ENCODE measurements at places on chromosomes 5 and 9.

DNA sequence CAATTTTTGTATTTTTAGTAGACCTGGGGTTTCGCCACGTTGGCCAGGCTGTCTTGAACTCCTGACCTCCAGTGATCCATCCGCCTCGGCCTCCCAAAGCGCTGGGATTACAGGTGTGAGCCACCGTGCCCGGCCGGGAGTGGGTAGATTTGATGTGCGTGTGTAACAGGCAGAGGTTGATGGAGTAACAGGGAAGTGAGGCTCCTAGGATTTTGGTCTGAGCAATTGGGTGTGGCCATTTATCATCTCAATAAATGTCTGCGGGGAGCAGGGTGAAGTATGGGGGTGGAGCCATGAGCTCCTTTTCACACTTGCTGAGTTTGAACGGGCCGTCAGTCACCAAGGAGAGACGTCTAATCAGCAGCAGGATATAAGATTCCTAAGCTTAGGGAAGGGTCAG is 1.2 kb upstream of the REXO4 start:
- DNase-seq: no peak

GRCh38 chr9:81077572-81077971 is 611.8 kb downstream of the TLE1 start:
- no peak for DNase-seq

DNA sequence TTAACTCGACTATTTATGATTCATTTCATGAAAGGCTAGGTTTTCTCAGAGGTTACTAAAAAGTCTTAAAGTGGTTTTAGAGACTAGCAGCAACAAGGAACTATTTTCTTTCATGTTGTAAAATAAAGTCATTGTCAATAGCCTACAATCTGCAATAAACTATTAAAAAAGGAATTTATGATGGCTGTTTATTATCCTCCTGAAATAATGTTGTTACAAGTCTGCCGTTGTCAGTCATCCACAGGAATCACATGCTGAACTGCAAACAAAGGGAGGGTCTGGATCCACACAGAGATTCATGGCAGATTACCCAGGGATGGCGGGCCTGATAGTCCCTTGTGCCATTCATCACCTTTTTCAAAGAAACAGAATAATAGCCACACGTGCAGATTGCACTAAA is 49.2 kb downstream of the TMEM174 start:
- DNase-seq: no peak

DNA sequence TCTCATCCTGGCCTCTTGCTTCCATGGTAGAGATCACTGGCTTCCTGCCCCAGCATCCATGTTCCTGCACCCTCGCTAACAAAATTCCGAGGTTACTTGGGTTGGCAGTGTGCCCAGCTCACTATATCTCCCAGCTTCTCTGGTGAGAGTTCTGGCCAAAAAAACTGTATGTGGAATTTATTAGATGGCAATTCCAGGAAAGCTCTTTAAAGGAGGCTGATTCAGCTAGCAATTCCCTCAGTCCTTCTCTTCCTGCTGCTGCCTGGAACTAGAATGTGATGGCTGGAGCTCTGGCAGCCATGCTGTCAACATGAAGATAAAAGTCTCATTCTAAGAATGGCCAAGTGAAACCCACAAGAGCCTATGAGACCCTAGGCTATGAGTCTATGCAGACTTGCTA is 88.8 kb downstream of the SECISBP2 start:
- DNase-seq: no peak

DNA sequence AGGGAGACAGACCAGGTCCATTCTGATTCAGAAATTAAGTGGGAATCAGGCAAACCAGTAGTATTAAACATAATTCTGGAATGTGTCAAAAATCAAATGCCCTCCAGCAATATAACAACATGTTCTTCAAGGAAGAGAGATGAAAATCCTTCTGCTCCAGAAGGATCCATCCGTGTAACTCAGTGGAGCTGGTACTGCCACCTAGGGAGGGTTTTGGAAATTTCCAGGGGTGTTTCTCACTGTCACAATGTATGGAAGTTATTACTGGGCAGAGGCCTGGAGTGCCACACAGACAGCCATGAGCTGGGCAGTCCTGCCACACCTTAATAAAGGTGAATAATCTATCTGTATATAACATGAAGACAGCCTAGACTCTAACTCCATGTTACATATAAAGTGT is 87.5 kb downstream of the TTLL11 start:
- no peak for DNase-seq

GRCh38 chr9:83220730-83221129 is 157.8 kb upstream of the RASEF start:
- no peak for DNase-seq

DNA sequence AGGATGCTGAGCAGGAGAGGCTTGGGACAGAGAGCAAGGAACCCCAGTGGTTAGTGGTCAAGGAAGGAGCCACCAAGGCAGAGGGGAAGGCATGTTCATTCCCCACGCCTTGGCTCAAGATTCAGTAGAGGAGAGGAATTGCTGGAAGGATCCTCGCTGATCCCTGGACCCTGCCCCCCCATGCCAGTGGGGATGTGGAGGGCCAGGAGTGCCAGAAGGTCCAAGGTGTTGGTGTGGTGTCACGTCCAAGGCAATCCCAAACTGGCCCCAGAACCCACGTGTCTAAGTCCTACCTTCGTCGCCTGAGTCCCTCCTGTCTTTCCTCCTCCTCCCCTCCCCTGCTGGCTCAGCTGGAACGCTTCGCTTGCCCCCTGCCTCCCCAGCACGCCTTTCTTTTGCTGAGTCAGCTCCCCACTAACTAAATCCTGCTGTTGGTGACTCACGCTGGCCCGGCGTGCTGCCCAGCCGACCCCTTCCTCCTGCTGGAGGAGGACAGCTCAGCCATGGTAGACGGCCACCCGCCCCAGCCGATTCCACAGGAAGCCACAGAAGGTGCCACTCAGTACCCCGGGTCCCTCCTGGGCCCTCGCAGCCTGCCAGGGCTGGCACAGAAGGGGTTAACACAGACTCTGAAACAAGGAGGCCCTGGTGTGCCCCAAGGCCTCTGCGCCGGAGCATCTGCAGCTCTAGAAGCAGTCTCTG is 37.6 kb upstream of the ORM1 start:
- DNase-seq: no peak

DNA sequence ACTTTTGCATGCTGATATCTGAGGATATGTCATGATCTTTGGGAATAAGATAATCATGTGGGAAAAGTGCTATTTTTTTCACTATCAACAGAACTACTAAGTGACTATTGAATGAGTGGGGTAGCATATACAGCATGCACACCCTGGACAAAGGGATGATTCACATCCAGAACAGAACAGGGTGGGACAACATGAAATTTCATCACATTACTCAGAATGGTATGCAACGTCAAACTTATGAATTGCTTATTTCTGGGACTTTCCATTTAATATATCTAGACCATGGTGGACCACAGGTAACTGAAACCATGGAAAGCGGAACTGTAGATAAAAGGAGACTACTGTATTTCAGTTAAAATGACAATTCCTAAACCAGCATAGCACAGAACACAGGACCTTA is 370.0 kb downstream of the HINT1 start:
- DNase-seq: no peak

DNA sequence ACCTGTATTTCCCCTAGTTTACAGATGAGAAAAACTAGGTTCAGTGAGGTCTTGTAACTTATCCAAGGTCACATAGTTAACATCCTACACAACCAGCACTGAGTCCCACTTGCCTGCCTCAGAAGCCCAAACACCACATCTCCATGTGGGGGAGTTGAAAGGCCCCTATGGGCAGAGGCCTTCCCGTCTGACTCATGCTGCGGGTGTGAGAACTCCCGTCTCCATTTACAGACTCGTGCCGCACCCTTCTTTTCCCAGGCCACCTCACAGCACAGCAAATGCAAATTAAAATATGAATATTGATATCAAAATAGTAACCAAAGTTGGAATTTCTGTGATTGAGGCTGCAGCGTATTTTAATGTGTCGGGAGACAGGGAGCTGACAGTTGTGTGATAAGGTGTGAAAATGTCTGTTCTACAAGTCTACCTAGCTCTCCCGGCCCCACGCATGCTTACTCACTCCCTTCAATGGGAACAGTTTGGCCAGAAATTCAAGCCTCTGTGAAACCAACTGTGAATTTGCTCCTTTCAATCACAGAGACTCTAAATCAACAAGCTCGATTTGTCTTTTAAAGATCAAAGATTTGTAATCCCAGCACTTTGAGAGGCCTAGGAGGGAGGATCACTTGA is 90.1 kb downstream of the CRB2 start:
- no peak for DNase-seq

- DNase-seq: no peak
Observed at GRCh38 chr5:36692791-36693763, 86.7 kb downstream of the SLC1A3 start.

DNA sequence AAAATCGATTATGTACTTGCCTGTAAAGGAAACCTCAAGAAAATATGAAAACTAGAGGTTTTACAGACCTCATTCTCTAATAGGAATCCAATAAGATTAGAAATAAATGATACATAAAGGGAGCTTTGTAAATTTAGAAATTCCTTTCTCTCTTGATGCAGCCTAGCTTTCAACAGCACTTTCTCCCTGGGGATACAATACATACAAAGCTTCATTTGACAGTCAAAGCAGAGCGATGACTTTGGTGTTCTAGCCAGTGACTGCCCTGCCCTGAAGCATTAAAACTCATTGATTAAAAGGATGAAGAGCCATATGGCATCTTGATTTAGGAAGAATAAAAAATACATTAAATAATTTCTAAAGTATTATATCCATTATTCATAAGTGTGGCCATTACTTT is 46.3 kb upstream of the GLIS3 start:
- DNase-seq: no peak
